ENCODE measurements at places on chromosomes 1 and 21. TPM values are rescaled to one million over a fixed set of nuclear protein-coding genes. Genes with fewer than 3 reads are reported as not detected.

Gene PADI3
- total RNA-seq = not detected

Gene SLC44A3
- 0.36 TPM for total RNA-seq

Gene OR2M3
- not detected for total RNA-seq

Gene KCNJ15
- not detected for total RNA-seq

Gene MYBPH
- not detected for total RNA-seq

Gene ELAVL4
- not detected for total RNA-seq

Gene CA14
- not detected for total RNA-seq

Gene NPHS2
- not detected for total RNA-seq

Gene TAS1R2
- total RNA-seq = not detected

Gene SRGAP2B
- 23.6 TPM for total RNA-seq

Gene UMODL1
- not detected for total RNA-seq

Gene GFI1
- not detected for total RNA-seq

Gene SHISA4
- 33.9 TPM for total RNA-seq

Gene AXDND1
- not detected for total RNA-seq

Gene KIF26B
- total RNA-seq = 0.65 TPM

Gene CFAP45
- not detected for total RNA-seq

Gene LRRC7
- not detected for total RNA-seq

Gene CNR2
- total RNA-seq = not detected

Gene GPR3
- 0.32 TPM for total RNA-seq

Gene MCOLN2
- total RNA-seq = 1.8 TPM

Gene CADM3
- total RNA-seq = 22.6 TPM

Gene LCE1B
- total RNA-seq = not detected

Gene BARHL2
- total RNA-seq = not detected

Gene RGS18
- not detected for total RNA-seq

Data from cardiac atrium fibroblast (primary cell).